ENCODE measurements at places on chromosomes 2 and 18.

DNA sequence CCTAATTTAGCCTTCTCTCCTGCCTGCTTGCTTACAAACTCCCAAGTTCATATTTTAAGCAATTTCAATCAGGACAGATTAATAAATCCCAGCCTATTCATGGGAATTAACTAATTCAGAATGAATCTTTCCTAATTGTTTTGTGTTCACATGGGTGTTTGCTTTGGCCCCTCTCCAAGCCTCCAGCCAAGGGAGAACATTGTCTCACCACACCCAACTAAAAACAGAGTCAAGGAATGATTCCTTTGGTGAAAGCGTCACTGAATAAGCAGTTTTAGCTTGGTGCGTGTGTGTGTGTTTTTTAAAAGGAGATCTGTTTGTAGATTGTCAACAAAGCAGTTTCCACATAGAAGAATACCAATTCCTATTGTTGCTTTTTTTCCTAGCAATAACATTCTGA lies 43.0 kb upstream of the DSG1 start:
- DNase-seq, result no peak

GRCh38 chr18:60469387-60470100 lies 97.0 kb upstream of the MC4R start:
- no peak for DNase-seq

DNA sequence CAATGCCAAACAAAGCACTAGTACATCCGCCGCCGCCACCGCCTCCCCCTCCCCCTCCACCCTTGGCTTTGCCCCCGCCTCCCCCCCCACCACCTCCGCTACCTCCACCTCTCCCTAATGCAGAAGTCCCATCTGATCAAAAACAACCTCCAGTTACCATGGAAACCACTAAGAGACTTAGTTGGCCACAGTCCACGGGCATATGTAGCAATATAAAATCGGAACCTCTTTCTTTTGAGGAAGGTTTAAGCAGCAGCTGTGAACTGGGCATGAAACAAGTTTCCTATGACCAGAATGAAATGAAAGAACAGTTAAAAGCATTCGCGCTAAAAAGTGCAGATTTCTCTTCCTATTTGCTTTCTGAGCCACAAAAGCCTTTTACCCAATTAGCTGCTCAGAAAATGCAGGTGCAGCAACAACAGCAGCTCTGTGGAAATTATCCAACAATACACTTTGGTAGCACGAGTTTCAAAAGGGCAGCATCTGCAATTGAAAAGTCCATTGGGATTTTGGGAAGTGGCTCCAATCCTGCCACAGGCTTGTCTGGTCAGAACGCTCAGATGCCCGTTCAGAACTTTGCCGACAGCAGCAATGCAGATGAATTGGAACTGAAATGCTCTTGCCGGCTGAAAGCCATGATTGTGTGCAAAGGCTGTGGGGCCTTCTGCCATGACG lies 168.0 kb downstream of the ASXL3 start:
- DNase-seq, result no peak

GRCh38 chr2:332592-332991 lies 44.7 kb upstream of the ALKAL2 start:
- DNase-seq, result no peak

DNA sequence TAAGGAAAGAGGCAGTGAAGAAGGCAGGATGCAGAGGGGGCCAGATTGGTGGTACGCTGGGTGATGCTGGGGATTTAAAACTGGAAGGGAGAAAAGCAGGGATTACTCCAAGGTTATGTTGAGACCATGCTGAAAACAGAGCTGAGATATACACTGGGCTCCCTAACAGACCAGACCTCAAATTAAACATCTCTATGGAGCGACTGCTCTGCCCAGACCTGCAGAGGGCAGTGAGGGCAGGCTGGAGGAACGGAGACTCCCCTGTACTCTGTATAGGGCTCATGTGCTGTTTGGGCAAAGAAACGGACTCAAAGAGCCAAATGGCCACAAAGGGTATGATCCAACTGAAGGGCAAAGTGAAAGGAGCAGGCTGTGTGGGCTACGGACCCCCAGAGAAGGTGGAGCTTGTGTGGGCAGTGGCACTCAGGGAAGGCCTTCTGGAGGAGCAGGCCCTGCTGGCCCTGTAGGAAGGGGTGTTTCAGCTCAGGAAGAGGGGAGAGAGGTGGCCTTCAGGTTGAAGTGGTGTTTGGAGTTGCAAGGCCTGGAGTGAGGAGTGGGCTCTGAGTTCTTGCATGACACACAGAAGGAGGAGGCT lies 4.8 kb upstream of the CELF4 start:
- DNase-seq, result no peak

- DNase-seq, result no peak
Observed at GRCh38 chr18:48575658-48576456, 37.0 kb downstream of the CTIF start.

- no peak for DNase-seq
Observed at GRCh38 chr2:99648178-99648844, 158.5 kb upstream of the REV1 start.

Data from RCC 7860 (cell line).